Stimulated activated CD8-positive, alpha-beta memory T cell treated with anti-CD3 and anti-CD28 coated beads, Interleukin-4, amount 100 ng/mL, for 1 hour (primary cell): ENCODE measurements at places on chromosomes 4 and X.

GRCh38 chrX:38211891-38212635 is 8.6 kb downstream of the SRPX start:
- DNase-seq, result no peak

GRCh38 chrX:54745676-54746075 is 52.4 kb downstream of the ITIH6 start:
- no peak for DNase-seq

DNA sequence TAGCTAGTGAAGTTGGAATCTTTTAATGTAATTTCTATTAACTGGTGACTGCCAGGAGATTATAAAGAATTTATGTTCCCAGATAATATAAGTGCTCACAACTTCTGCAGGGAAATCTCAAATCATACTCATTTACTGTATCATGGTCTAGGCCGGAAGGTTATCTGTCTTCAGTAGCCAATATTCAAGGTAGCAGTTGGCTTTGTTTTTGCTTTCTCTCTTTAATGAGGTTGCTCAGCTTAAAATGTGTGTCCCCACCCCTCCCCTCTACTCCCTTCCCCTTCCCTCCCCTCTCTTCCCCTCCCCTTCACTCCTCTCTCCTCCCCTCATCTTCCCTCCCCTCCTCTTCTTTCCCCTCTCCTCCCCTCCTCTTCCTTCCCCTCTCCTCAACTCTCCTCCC is 117.6 kb downstream of the HPGD start:
- no peak for DNase-seq

DNA sequence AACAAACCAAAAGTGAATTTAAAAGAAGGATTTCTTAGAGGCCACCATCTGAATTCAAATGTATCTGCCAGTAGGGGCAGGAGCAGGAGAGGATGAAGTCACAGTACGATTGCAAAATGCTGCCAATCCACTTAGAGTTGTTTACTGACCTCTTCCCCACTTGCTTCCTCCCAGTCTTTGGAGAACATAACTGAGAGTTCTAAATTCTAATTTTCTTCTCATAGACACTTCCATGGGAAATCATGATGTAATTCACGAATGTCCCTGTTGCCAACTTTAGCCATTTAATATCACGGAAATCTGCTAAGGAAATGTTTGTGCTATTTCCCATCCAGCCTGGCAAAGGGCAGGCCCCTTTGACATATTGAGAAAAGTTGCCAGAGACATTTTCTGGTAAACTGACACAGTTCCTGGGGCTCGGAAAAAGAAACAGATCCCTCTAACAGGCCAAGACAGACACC is 33.6 kb upstream of the NOCT start:
- no peak for DNase-seq

DNA sequence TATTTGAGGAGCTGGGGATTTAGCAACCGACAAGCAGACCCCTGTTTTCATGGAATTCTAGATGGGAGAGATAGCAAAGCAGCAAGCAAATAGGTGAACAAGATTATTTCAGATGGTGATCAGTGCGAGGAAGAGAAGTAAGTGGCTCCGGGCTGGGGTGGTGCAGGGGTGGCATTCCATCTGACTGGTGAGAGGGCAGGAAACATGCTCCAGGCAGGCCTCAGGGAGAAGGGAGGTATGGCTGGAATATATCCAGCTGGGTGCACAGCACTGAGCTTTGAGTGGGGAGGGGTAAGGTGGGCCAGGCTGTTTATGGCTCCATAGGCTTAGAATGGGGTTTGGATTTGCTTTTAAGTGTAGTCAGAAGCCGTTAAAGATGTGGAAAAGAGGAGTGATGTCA is 21.2 kb downstream of the PTTG2 start:
- DNase-seq, result no peak

DNA sequence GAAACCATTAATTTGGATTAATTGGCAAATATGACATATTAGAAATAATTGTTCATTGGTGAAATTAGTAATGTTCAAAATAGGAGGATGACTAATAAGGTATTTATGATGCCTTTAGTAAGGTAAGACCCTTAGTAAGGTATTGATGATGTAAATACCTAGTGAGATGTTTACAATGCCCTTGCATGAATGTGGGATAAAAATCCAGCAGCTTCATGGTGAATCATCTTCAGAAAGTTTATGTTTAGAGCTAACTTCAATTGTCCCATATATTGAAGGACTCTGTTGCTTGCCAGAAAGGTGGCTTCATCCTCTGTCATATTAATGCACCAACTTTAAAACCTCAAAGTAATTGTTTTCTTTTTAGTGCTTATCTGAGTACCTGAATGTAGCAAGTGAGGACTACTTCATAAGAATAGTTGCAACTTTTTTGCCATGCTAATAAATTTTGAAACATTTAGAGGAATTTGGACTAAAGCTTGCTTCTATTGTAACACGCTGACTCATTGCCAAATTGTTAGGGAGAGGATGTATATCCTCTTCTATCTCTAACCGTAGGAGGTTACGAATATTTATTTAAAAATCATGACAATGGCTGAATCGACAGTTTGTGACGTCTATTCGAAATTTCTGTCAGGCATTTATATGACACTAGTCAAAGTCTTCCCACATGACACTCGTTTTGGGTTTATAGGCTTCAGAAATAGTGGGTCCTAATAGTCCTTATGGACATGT is 174.1 kb upstream of the HS3ST1 start:
- no peak for DNase-seq

DNA sequence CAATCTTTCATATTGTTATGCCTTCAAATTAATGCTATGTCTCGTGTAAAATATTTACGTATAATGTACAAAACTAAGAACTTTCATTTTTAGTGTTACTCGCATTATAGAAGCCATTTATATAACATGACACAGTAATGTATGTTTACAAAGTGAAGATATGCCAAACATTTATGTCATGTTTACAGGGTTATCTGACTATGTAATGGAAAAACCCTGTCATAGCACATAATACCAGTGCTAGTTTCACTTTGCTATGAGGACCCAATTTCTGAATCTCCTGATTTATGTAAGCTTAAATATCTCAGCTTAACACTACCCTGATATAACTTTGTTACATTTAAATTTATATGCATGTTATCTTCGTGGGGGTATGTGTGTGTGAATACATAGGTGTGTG is 233.1 kb downstream of the FAT4 start:
- DNase-seq, result no peak

- DNase-seq, result no peak
These were observed 126.0 kb upstream of the RBPJ start for GRCh38 chr4:26194764-26195163.

DNA sequence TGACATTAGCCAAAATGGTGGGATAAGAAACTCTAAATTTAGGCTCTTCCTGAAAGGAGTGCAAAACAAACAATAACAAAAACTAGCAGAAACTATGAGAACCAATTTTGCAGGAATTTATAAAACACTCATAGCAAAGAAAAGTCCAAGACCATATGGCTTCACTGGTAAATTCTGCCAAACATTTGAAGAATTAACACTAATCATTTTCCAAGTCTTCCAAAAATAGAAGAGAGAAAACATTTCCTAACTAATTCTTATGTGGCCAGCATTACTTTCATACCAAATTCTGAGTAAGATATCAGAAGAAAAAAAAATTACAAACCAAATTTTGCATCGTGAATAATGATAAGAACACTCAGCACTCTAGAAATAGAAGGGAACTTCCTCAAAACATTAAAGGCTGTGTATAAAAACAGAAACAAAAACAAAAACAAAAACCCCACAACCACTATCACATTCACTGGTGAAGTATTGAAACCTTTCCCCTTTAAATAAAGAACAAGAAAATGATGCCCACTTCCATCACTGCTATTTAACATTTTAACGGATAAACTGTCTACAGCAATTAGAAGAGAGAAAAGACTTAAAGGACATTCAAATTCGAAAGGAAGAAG is 524.3 kb upstream of the GALNTL6 start:
- no peak for DNase-seq

DNA sequence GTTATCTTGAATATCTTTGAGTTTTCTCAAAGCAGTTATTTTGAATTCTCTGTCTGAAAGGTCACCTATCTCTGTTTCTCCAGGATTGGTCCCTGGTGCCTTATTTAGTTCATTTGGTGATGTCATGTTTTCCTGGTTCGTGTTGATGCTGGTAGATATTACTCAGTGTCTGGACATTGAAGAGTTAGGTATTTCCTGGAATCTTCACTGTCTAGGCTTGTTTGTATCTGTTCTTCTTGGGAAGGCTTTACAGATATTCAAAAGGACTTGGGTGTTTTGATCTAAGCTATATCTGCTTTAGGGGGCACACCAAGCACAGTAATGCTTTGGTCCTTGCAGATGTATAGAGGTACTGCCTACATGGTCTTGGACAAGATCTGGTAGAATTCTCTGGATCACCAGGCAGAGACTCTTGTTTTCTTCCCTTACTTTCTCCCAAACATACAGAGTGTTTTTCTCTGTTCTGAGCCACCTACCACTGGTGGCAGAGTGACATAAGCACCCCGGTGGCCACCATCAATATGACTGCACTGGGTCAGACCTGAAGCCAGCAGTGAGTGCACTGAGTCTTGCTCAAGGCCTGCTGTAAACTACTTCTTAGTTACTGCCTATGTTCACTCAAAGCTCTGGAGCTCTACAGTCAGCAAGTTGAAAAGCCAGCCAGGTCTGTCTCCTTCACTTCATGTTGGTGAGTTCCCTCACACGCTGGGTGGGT is 193.5 kb upstream of the AMOT start:
- no peak for DNase-seq

DNA sequence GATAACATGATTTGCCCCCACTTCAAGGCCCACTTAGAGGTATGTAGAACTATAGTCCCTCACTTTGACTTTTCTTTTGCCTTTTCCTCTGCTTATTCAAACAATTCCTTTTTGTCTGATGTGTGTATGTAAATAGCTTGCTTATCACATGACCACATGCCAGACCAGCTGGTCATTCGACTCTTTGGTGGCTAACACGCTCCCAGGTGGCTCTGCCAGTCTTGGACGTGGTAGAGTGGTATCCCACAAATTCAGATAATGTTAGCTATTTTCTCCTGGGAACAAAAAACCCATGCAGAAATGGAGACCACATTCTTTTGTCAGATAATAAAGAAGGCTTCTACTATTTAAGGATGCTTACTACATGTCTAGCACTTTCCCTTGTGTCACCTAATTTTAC is 47.9 kb downstream of the ARHGAP24 start:
- DNase-seq, result no peak

DNA sequence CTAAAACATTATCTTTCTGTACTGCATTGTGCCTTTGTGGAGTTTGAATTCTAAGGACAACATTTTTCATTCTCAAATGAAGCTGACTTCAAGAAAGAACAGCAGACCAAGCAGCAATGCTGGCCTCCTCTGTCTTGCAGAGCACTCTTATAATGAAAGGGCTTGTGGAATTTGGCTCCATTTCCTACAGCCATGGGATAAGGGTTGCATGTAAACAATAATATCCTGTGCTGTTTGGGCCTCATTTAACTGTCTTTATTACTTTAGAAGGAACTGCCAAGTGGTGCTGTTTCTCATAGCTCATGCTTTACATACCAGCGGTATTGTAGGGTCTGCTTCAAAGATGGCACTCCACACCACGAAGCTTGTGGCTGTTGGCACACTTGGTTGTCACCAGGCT is 111.4 kb upstream of the EOLA2 start:
- DNase-seq, result no peak

- DNase-seq, result no peak
These were observed 191.1 kb downstream of the NAA11 start for GRCh38 chr4:79134767-79135166.

DNA sequence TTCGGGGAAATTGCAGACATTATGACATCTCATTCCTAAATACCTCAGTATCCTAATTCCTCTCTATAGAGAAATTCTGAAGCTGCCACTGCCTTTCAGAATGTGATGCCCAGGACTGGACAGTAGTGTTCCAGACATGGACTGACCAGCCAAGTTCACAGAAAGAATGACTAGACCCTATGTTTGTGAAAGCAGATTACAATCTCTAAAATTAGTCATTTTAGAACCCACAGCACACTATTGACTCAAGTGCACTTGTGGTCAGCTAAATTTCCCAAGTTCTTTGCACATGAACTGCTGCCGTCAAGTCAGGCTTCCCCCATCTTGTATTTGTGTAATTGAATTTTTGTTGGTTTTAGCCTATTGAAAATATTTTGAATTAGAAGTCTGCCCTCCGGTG is 81.0 kb upstream of the ESX1 start:
- no peak for DNase-seq

GRCh38 chr4:69524706-69525105 is 29.0 kb upstream of the UGT2B4 start:
- no peak for DNase-seq

- DNase-seq, result no peak
These were observed 1.1 kb downstream of the KLHL15 start for GRCh38 chrX:24025741-24026403.

- DNase-seq, result no peak
These were observed 26.0 kb downstream of the LRP2BP start for GRCh38 chr4:185369731-185370130.
